Epithelial cell of proximal tubule (primary cell): ENCODE measurements at places on chromosomes 7 and 10. TPM values are rescaled to one million over a fixed set of nuclear protein-coding genes. Genes with fewer than 3 reads are reported as not detected.

The MRC1 gene
- not detected in 2 replicates for total RNA-seq

The IQUB gene
- total RNA-seq: under 0.01 and 0.07 TPM in 2 replicates

The ZNF736 gene
- total RNA-seq: 6.9 and 12.2 TPM in 2 replicates

The SEC24C gene
- 54.3 and 66.1 TPM in 2 replicates for total RNA-seq

The NEUROG3 gene
- not detected in 2 replicates for total RNA-seq

The FOXI2 gene
- total RNA-seq: not detected in 2 replicates

The OR6V1 gene
- total RNA-seq: not detected in 2 replicates

- no peak for DNase-seq
Observed at GRCh38 chr7:2025188-2025587, 207.6 kb downstream of the MAD1L1 start.

- no peak for DNase-seq
Observed at GRCh38 chr10:10320956-10321355, 696.7 kb upstream of the CELF2 start.

DNA sequence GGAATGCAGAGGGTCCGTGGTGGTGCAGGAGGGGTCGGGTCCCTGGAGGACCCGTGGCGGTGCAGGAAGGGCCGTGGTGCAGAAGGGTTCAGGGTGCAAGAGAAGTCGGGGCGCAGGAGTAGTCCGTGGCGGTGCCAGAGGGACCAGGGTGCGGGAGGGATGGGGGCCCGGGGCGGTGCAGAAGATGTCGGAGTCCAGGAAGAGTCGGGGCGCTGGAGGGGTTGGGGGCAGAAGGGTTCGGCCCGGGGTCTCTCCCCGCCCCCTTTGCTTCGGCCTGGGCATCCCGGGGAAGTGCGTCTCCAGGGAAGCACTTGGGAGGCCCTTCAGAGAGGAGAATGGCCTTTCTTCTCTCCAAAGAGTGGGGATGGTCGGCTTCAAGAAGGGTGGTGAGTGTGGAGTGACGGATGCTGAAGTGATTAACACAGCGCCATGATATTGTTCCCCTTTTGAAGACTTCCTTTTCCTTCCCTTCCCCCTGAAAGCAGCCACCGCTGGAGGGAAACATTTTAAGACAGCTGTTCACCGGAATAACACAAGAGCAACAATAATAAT lies 997 bp downstream of the WDR37 start:
- no peak for DNase-seq

GRCh38 chr10:86179961-86180360 lies 186.6 kb downstream of the GRID1 start:
- no peak for DNase-seq

DNA sequence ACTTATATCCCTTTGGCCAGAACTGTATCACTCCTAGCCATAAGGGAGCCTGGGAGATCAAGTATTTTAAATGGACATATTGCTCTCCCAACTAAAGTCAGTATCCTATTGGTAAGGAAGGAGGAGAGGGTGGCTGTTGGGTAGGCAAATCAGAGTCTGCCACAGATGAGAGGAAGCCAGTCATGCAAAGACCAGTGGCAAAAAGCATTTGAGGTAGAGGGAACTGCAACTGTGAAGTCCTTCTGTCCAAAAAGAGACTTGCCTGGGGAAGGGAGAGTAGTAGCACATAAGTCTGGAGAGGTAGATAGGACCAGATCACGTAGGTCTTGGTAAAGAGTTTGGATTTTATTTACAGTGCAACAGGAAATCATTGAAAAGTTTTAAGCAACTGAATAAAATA lies 8.8 kb upstream of the CCNJ start:
- DNase-seq: no peak

DNA sequence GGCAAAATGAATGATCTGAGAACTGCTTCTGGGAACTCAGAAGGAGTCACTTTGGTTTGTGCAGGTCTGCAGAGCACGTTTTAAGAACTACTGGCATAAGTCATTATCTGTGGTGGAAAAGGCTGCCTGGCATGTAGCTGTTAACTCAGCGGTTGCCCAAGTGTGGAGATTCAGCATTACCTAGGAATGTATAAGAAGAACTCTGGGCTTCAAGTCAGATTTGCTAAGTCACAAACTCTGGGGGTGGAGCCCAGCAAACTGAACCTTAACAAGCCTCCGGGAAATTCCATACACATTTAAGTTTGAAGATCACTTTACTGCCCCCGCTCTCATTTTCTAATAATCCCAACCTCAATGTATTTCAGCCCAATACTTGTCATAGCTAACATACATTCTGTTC lies 31.1 kb downstream of the PLXDC2 start:
- no peak for DNase-seq

DNA sequence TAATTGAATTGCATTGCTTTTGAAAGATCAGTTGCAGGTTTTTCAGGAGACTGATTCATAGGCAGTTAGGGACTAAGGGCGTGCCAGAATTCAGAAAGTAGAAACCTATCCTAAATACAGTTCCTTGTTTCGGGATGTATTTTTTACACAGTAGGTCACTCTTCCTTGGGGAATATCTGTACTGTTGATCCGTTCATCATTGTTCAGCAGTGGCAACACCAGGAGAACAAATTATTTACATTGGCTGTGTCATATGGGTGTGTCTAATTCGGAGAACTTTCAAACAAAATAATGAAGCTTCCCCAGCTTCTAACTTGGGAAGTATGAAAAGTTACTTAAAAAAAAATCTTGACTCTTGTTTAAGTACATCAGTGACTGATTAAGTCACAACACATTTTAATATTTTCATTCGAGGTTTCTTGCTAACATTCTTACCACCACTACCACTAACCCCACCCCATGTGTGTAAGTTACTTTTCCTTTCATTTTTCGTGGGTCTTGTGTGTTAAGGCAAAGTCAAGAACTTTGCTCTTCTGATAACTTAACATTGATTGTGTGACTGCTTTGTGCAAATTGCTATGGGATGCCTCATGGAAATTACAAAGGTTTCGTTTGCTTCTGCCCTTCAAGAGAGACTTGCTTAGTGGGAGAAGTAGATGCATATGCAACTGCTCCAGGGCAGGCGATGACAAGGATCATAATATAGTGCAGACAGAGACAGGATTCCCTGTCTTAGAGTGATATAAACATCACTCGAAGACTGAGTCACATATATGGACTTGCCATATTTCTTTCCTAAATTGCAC lies 43.8 kb upstream of the RPA3 start:
- DNase-seq: no peak

- DNase-seq: no peak
Observed at GRCh38 chr10:75432763-75433162, 1.3 kb downstream of the LRMDA start.

GRCh38 chr10:118698421-118698820 lies 56.3 kb downstream of the CACUL1 start:
- no peak for DNase-seq

- DNase-seq: no peak
Observed at GRCh38 chr7:142962991-142963390, 828 bp upstream of the KEL start.

DNA sequence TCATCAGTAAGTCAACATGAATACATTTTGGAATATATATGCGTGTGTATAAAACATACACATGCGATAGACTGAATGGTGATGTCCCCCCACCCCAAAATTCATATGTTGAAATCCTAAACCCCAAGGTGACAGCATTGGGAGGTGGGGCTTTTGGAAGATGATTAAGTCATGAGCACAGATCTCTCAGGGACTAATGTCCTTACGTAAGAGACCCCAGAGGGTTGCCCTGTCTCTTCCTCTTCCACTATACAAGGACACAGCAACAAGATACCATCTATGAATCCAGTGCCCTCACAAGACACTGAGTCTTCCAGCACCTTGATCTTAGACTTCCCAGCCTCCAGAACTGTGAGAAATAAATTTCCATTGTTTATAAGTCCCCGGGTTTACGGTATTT lies 22.5 kb downstream of the DRGX start:
- DNase-seq: no peak

- no peak for DNase-seq
Observed at GRCh38 chr10:992467-992866, 4.2 kb downstream of the GTPBP4 start.
